Renal cortical epithelial cell (primary cell): ENCODE measurements at places on chromosomes 3 and 15. TPM values are rescaled to one million over a fixed set of nuclear protein-coding genes. Genes with fewer than 3 reads are reported as not detected.

Gene REC114
- total RNA-seq: not detected in 2 replicates

Gene GNAT1
- total RNA-seq: 0.05 TPM in 1 of 2 replicates, not detected in the other

Gene CYP11A1
- total RNA-seq: 0.20 TPM in 1 of 2 replicates, not detected in the other

Gene TNNC1
- total RNA-seq: 0.30 and 1.2 TPM in 2 replicates

Gene PAQR9
- 0.17 and 0.20 TPM in 2 replicates for total RNA-seq
